Natural killer cell (primary cell): ENCODE measurements at places on chromosomes 1 and 21. TPM values are rescaled to one million over a fixed set of nuclear protein-coding genes. Genes with fewer than 3 reads are reported as not detected.

DNA sequence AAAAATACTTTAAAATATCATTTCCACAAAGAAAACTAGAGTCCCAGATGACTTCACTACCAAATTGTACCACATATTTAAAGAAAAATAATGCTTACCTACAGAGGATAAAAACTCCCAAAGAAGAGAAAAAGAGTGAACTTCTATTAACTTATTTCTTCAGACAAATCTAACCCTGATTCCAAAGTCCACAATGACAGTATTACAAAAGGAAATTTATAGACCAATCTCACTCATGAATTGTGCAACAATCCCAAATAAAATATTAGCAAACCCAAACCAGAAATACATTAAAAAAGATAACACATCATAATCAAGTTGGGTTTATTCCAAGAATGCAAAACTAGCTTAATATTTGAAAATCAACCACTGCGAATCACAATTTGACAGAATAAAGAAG lies 161.4 kb upstream of the GALNT2 start:
- no peaks in the 10 kb centered on the region for H3K36me3 ChIP-seq
- no peak overlapping the region for H3K4me3 ChIP-seq
- no peaks in the 10 kb centered on the region for H3K27me3 ChIP-seq
- no peak for DNase-seq
- no peaks in the 10 kb centered on the region for H3K4me1 ChIP-seq

The AQP10 gene
- 0.82 TPM for total RNA-seq

- H3K27ac ChIP-seq = no peak overlapping the region
- H3K4me3 ChIP-seq = no peak overlapping the region
- H3K27me3 ChIP-seq = no peaks in the 10 kb centered on the region
- H3K36me3 ChIP-seq = no peaks in the 10 kb centered on the region
- no peak for DNase-seq
- no peaks in the 10 kb centered on the region for H3K4me1 ChIP-seq
Observed at GRCh38 chr1:7278827-7279765, 492.0 kb upstream of the VAMP3 start.

The AIRE gene
- not detected for total RNA-seq

GRCh38 chr1:94934551-94934950 lies 7.6 kb upstream of the CNN3 start:
- H3K27ac ChIP-seq = no peak overlapping the region
- H3K4me1 ChIP-seq = no peaks in the 10 kb centered on the region
- H3K27me3 ChIP-seq = no peaks in the 10 kb centered on the region
- no peaks in the 10 kb centered on the region for H3K36me3 ChIP-seq

The ERG gene
- total RNA-seq = 0.36 TPM

- H3K36me3 ChIP-seq = no peaks in the 10 kb centered on the region
- peak; percentile 25 for DNase-seq
- no peaks in the 10 kb centered on the region for H3K27me3 ChIP-seq
- H3K4me3 ChIP-seq = no peak overlapping the region
- H3K4me1 ChIP-seq = peaks cover 8% of the 10 kb centered on the region
Observed at GRCh38 chr1:203990118-203990517, 82.8 kb upstream of the SOX13 start.

- no peaks in the 10 kb centered on the region for H3K4me1 ChIP-seq
- H3K4me3 ChIP-seq = no peak overlapping the region
Observed at GRCh38 chr1:23149114-23149513, 19.5 kb downstream of the LUZP1 start.

GRCh38 chr1:154306151-154306550 lies 14.7 kb upstream of the AQP10 start:
- H3K27ac ChIP-seq = no peak overlapping the region
- no peaks in the 10 kb centered on the region for H3K4me1 ChIP-seq
- no peaks in the 10 kb centered on the region for H3K36me3 ChIP-seq
- no peak overlapping the region for H3K4me3 ChIP-seq
- DNase-seq = no peak
- H3K27me3 ChIP-seq = no peaks in the 10 kb centered on the region

GRCh38 chr21:29394051-29394450 lies 95.3 kb downstream of the BACH1 start:
- H3K36me3 ChIP-seq = no peaks in the 10 kb centered on the region
- DNase-seq = no peak
- H3K4me3 ChIP-seq = no peak overlapping the region
- no peak overlapping the region for H3K27ac ChIP-seq
- no peaks in the 10 kb centered on the region for H3K4me1 ChIP-seq

The CFHR1 gene
- total RNA-seq = not detected

DNA sequence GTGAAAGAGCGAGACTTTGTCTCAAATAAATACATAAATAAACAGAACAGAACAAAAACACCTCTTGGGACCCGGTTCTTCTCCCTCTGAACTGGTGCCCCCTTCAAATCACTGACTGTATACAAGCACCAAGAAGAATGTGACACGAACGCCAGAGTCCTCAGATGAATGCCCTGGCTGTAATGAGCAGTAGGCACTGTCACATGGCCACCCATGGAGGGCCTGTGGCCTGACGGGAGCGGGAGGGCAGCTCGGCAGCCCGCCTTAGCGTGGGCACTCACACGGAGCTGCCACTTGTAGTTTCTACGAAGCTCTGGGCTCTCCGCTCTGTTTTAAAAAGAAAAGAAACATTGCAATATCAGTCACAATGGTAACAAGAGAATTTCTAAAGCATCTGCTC lies 146.0 kb downstream of the PEX14 start:
- H3K4me1 ChIP-seq = no peaks in the 10 kb centered on the region
- no peak overlapping the region for H3K27ac ChIP-seq
- H3K4me3 ChIP-seq = no peak overlapping the region
- no peaks in the 10 kb centered on the region for H3K27me3 ChIP-seq
- DNase-seq = no peak
- H3K36me3 ChIP-seq = peaks cover 12% of the 10 kb centered on the region

DNA sequence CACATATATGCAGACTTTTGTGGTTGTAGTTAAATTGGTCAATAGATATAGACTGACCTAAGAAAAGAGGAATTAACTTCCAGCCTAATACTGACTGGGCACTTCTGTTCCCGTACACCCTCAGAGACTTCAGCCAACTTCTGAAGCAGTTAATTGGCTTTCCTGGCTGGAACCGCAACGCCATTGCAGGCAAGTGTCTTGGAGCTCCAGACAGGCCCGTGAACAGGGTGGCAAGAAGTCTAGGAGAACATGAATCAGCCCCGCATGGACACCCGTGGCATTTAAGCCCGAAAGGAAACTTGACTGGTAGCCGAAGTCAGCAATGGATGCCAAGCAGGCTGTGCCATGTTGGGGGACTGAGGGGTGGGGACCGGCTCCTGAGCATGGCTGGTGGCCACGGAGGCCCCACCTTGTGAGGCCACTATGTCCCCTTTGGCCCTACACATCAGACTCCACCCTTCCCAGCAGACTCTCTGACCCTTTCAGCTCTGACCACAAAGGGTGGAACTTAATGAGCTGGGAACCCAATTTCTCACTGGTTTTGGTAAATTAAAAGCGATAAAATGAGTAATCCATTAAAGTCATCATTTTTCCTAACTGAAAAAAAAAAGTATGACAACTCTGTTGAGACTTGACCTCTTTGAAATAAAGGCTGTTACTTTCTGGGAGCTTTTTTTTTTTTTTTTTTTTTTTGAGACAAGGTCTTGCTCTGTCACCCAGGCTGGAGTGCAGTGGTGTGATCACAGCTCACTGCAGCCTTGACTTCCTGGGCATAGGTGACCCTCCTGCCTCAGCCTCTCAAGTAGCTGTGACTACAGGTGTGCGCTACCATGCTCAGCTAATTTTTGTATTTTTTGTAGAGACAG lies 54.1 kb downstream of the RUNX1 start:
- no peak overlapping the region for H3K27ac ChIP-seq
- peaks cover 2% of the 10 kb centered on the region for H3K36me3 ChIP-seq
- no peaks in the 10 kb centered on the region for H3K27me3 ChIP-seq
- no peak overlapping the region for H3K4me3 ChIP-seq
- DNase-seq = no peak

DNA sequence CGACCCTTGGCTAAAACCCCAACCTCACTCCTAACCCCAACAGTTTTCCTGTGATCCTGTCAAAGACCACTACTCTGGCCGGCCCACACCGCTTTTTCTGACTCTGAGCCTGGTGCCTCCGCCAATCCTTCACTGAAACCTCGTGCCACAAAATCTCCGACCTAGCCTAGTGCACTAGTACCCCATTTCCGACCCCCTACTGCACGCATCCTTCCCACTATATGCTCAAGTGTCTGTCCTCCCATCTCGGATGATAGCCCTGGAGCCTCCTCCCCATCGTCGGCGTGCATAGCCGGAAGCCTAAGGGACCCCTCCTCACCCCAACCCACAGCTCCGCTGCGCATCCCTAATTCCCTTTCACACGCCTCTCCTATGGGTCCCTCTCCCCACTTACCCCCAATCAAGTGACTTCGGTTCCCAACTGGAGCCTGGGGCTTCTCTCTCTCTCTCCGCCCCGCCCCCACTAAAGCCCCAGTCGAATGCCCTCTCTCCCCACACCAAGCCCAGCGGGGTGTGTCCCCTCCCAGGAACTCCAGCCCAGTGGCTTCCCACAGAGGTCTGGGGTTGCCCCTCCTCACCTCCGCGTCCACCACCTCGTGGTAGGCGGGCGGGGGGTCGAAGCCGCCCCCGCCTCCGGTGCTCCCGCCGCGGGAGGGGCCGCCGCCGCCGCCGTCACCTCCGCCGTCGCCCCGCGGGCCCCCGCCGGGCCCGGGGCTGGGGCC lies 791 bp downstream of the USP24 start:
- no peaks in the 10 kb centered on the region for H3K36me3 ChIP-seq
- DNase-seq = peak; percentile 57
- H3K4me3 ChIP-seq = peak overlapping the region; percentile 76
- peaks cover 34% of the 10 kb centered on the region for H3K4me1 ChIP-seq

- no peak overlapping the region for H3K27ac ChIP-seq
- no peak for DNase-seq
- peaks cover 5% of the 10 kb centered on the region for H3K36me3 ChIP-seq
- no peak overlapping the region for H3K4me3 ChIP-seq
- no peaks in the 10 kb centered on the region for H3K27me3 ChIP-seq
Observed at GRCh38 chr1:198893763-198894444, 255.1 kb downstream of the PTPRC start.
